ENCODE measurements at places on chromosomes 2 and 18. TPM values are rescaled to one million over a fixed set of nuclear protein-coding genes. Genes with fewer than 3 reads are reported as not detected.

DNA sequence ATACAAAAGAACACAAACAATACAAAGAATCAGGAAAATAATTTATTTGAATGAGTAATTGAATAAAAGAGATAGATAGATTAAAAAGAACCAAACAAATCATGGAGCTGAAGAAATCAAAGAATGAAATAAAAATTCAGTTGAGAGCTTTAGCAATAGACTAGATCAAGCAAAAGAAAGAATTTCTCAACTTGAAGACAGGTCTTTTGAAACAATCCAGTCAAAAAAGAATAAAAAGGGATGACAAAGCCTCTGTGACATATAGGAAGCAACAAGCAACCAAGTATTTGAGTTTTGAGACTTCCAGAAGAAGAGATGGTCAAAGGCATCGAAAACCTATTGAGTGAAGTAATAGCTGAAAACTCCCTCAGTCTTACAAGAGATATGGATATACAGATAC, 108.8 kb downstream of the FAM117B start:
- no peak for DNase-seq

The ATP6V1C2 gene
- 5.1 TPM for polyA plus RNA-seq

GRCh38 chr18:74679006-74679678, 81.5 kb downstream of the ZNF407 start:
- DNase-seq, result no peak

GRCh38 chr2:96501886-96502810, 3.0 kb downstream of the NEURL3 start:
- DNase-seq, result no peak

DNA sequence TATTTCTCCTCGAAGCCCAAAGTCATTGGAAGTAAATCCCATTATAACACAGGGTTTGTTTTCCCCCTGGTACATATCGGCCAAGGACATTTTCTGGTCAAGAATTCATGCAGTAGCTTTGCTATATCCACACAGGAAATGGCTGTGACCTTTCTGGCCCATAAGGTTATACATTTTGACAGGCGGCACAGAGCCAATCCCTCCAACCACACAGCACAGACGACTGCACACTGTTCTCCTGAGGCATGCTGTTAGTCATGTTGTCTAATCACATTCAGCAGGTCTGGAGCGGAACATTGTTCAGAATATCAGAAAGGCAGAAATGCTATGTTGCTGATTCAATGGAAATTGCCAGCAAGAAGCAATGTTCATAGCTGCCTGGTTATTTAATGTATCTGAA, 742.3 kb upstream of the SLC8A1 start:
- peak; percentile 41 for DNase-seq

- DNase-seq, result no peak
These were observed 73.5 kb upstream of the C2orf15 start for GRCh38 chr2:99067871-99068625.

DNA sequence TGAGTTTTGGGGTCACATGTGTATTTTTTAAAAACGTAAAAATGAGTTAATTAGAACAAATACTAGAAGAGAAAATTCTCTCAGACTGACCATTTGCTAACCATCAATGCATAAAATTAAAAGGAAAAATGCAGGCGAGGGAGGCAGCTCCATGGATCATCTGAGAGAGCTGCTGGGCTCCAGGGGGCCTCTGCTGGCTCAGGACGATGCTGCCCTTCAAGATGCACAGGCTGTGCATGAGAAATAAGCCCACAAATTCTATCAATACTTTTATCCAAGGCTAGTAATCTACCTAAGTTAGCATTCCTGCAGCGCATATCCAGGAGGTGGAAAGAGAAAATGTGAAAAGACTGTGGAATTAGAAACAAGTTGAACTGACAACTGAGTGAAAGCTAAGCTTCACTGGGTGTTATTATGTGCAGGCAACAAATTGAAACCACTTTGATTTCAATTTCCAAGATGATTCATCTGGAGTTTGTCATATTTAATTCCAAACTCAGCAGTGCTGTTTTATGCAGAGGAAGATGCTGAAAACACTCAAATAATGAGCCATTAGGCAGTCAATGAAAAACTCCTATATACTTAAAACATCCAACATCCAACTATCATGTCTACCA, 261.1 kb downstream of the NBAS start:
- DNase-seq, result no peak

DNA sequence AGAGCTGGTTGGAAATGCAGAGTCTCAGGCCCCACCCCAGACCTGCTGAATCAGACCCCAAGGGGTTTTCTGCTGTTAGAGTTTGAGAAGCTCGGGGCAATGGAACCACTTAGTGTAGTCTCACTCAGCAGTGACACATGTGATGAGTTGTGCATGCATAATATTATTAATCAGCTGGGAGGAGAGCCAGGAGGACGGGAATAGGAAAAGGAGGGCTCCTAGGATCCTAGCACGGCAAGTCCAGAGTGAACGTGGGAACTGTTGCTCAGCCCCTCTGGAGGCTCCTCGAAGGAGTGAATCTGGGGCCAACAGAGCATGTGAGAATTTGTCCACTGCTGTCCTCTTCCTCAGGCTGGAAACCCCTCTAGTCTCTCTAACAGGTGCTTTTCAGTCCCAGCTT, 87.1 kb downstream of the HS1BP3 start:
- no peak for DNase-seq

DNA sequence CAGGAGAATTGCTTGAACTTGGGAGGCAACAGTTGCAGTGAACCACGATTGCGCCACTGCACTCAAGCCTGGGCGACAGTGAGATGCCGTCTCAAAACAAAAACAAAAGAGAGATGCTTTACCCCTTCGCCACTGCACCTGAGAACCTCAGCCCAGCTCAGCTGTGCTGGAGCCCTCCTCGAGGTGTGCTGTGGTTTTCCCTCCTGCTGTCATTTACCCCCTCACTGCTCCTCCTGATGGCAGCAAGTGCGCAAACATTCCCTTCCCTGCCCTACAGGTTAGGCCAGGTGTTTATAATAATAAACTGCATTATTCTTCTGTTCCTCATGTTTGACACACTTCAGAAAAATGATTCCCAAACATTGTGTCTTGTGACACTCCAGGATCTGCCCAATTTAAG, 8.4 kb downstream of the FBXO36 start:
- no peak for DNase-seq

The ABCG5 gene
- 0.55 TPM for polyA plus RNA-seq

The SNORC gene
- 2.8 TPM for polyA plus RNA-seq

- no peak for DNase-seq
These were observed 85.2 kb downstream of the RBMS1 start for GRCh38 chr2:160408173-160408958.

GRCh38 chr2:86044614-86045013, 61.1 kb downstream of the POLR1A start:
- no peak for DNase-seq

GRCh38 chr18:42183746-42184145, 228.7 kb downstream of the PIK3C3 start:
- no peak for DNase-seq

GRCh38 chr18:30991397-30991796, 51.1 kb downstream of the DSC3 start:
- no peak for DNase-seq

DNA sequence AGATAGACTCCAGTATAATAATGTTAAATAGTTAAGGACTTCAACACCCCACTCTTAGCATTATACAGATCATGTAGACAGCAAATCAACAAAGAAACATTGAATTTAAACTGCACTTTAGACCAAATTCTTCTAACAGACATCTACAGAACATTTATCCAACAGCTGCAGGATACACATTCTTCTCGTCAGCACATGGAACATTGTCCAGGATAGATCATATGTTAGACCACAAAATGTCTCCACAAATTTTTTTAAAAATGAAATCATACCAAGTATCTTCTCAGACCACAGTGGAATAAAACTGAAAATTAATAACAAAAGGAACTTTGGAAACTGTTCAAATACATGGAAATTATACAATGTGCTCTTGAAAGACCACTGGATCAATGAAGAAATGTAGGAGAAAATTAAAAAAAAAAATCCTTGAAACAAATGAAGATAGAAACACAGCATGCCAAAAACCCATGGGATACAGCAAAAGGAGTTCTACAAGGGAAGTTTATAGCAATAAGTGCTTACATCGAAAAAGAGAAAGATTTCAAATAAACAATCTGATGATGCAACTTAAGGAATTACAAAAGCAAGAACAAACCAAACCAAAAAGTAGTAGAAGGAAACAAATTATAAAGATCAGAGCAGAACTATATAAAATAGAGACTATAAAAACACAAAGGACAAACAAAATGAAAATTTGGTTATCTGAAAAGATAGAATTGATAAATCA, 12.3 kb upstream of the SPP2 start:
- no peak for DNase-seq

GRCh38 chr2:144519934-144520731, at the start of gene ZEB2:
Gene ZEB2, minus strand, starts transcription at chr2:144520119. Its CDS starts 2,769 bp downstream, at chr2:144517350.
- DNase-seq, result no peak

- no peak for DNase-seq
These were observed at the start of gene GYPC for GRCh38 chr2:126655500-126656430. Gene GYPC, plus strand, starts transcription at chr2:126656158. Its CDS starts 106 bp downstream, at chr2:126656264.

The TMEM150A gene
- polyA plus RNA-seq, result 41.6 TPM

The MAP3K2 gene
- polyA plus RNA-seq, result 25.1 TPM

DNA sequence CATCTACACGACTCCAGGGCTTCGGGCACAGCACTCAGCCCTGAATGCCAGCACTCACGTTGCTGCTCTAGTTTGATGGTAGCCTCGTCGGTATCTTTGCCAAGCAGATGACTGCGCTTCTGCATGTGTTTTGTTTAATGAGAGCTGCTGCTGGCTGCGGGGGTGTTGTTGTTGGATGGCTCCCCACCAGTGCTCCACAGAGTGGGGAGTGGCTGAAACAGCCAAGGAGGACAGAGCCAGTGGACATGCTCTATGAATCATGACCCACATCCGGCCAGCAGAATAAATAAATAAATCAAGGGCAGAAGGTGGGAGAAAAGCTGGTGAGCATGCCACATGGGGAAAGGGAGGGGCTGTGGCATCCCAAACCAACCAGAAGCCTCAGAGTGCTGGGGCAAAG, 131.2 kb upstream of the SOX11 start:
- no peak for DNase-seq

GRCh38 chr2:48638261-48638660, 20.6 kb downstream of the GTF2A1L start:
- no peak for DNase-seq

The PLGLB2 gene
- polyA plus RNA-seq, result 7.4 TPM
